ENCODE measurements at places on chromosomes 6 and 20. TPM values are rescaled to one million over a fixed set of nuclear protein-coding genes. Genes with fewer than 3 reads are reported as not detected.

MYL9 gene
- total RNA-seq, result 1,967 TPM

NDRG3 gene
- 35.7 TPM for total RNA-seq

KCNS1 gene
- not detected for total RNA-seq

ZKSCAN3 gene
- 4.7 TPM for total RNA-seq

SPDEF gene
- total RNA-seq, result not detected

COL9A3 gene
- total RNA-seq, result 2.9 TPM

RGS17 gene
- total RNA-seq, result 0.05 TPM

ASIP gene
- 9.5 TPM for total RNA-seq

CDH26 gene
- 1.6 TPM for total RNA-seq

GUCA1A gene
- not detected for total RNA-seq

ABCC10 gene
- total RNA-seq, result 11.5 TPM

MAPK13 gene
- total RNA-seq, result 0.87 TPM

SLC44A4 gene
- not detected for total RNA-seq

MAP7 gene
- total RNA-seq, result 3.9 TPM

ATP5F1E gene
- 128 TPM for total RNA-seq

SIRPB1 gene
- total RNA-seq, result 0.82 TPM

HNF4A gene
- not detected for total RNA-seq

HLA-DPA1 gene
- total RNA-seq, result 37.7 TPM

C6orf47 gene
- total RNA-seq, result 18.6 TPM

BANF2 gene
- not detected for total RNA-seq

LHFPL5 gene
- total RNA-seq, result not detected

SEMG2 gene
- not detected for total RNA-seq

FAM162B gene
- total RNA-seq, result 3.6 TPM

EPPIN gene
- not detected for total RNA-seq

IRAK1BP1 gene
- total RNA-seq, result 5.5 TPM

PDRG1 gene
- 9.7 TPM for total RNA-seq

C6orf118 gene
- not detected for total RNA-seq
